NCI-H510A (cell line): ENCODE measurements at places on chromosomes 7 and 10.
A peak's percentile ranks its signal among the peaks of the same experiment; 100 is the strongest.

- DNase-seq: no peak
Measured at GRCh38 chr7:93715234-93715633, 140.7 kb upstream of the CALCR start.

DNA sequence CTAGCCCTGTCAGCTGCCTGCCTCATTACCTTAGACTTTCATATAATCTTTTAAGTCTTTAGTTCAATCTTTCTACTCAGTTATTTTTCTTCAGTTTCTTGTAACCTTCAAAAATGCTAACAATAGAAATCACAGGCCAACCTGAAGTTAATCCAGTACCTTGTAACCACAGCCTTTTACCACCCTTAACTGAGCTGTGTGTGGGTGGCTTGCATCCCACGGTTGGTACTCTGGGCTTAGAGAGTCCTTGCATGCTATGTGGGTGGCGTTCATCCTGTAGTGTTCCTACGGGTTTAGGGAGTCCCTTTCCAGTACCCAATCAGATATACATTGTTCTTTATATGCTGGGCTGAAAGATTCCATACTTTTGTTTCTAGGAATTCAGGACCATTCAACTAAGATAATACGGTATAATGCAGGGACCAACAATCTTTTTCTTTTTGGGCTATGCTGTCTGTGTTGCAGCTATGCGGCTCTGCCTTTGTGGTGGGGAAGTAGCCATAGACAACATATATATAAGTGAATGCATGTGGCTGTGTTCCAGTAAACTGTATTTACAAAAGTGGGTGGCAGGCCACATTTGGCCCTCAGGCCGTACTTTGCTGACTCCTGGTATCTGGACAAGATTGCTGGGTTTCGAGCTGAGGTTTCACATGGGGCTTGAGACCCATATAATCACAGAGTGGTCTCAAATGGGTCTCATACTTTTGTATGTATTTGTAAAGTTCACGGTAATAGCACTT, 280.8 kb upstream of the LRGUK start:
- no peak for DNase-seq

DNA sequence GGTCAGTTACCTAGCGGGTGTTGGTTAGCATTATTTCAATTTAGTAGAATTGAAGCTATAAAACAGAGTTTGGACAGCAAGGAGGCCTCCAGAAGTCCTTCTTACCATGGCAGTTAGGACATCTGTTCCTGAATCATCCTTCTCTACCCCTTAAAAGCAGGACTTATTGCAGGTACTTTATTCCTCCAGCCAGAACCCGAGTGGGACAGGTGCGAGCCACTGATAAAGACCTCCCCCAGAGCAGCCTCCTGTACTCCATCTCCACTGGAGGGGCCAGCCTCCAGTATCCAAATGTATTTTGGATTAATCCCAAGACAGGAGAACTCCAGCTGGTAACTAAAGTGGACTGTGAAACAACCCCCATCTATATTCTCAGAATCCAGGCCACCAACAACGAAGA, 54.6 kb downstream of the CDHR3 start:
- no peak for DNase-seq

- DNase-seq: no peak
Measured at GRCh38 chr10:86964847-86965190, 3.5 kb upstream of the ADIRF start.

GRCh38 chr7:80298201-80298600, 163.6 kb downstream of the GNAI1 start:
- DNase-seq: no peak

GRCh38 chr10:24894309-24894708, 58.1 kb downstream of the PRTFDC1 start:
- no peak for DNase-seq

DNA sequence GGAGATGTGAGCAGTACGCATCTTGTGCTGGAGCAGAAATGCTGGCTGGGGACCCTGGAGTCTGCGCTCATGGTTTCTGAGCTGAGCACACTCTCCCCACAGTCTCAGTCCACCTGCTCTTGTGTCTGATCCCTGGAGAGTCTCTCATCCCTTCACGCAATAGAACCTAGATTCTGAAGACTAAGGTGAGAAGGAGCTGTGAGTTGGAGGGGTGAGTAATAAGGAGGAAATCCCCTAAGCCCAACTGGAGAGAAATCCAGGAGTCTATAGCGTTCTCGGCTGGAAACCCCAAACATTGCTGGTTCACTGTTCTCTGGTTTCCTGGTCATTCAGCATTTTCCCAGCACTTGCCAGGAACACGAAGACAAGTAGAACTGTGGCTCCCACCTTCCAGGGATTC, 68.3 kb upstream of the SMNDC1 start:
- no peak for DNase-seq

- no peak for DNase-seq
Measured at GRCh38 chr7:19009936-19010280, 107.5 kb downstream of the TWIST1 start.

GRCh38 chr10:119784340-119785067, 58.7 kb downstream of the INPP5F start:
- peak; percentile 4 for DNase-seq

DNA sequence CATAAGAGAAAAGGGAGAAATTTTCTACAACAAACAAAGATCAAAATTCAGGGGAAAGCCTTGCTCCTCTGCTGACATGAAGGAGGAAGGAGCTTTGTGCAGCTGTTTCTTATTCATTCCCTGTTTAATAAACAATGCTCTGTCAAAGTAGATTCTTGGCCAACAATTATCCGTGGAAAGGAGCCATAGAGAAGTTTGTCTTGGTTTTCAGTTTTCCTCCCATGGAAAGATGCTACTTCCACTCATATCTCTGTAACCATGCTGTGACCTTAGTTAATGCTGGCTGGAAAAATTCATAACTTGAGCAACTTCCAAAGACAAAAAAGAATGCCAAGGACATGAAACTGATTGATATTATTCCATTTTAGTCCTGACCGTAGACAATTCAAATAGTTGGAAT, 8.1 kb downstream of the DDC start:
- DNase-seq: no peak

DNA sequence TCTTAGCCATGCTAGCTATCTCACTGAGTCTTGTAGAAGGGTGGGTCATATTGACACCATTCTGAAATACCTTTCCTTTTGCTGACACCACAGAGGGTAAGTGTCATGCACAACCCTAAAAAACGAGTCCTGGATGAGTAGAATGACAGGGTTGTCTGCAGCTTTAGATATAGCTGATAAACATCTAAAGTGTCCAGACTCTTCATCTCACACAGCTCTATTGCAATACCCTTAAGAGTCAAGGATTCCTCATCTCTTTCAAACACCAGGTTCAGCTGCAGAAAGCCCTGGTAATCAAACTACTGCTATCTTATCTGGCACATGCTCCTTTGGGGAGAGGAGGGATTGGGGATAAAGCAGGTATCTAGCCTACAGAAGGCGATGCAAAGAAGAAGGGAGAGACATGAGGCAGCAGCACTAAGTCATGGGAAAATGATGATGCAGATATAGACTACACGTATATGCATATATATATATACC, 127.0 kb downstream of the ANK3 start:
- no peak for DNase-seq

GRCh38 chr10:24556750-24557742, 166.6 kb downstream of the ARHGAP21 start:
- DNase-seq: no peak

DNA sequence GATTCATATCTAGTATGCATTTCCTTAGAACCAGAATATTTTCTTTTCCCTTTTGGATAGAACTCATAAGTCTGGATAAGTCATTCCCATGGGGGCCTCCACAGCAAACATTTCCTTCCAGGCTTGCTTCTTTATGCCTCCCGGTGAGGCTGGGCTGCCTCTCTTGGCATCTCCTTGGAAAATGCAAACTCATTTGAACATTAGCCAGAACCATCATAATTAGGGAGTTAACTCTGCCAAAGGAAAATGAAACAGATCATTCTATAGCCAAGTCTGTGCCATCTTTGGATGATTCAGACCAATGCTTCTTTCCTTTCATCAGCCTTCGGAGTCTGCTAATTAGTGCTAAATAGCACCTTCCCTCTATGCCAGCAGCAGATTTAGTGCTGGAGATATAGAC, 81.1 kb downstream of the PLPP4 start:
- DNase-seq: no peak
